ENCODE measurements at places on chromosomes 13 and 19. TPM values are rescaled to one million over a fixed set of nuclear protein-coding genes. Genes with fewer than 3 reads are reported as not detected.
A peak's percentile ranks its signal among the peaks of the same experiment; 100 is the strongest.

The ZNF426 gene
- total RNA-seq: 21.7 TPM

- H3K27me3 ChIP-seq: no peaks in the 10 kb centered on the region
- DNase-seq: no peak
- H3K36me3 ChIP-seq: peaks cover 15% of the 10 kb centered on the region
- no peaks in the 10 kb centered on the region for H3K4me1 ChIP-seq
- no peak overlapping the region for H3K4me3 ChIP-seq
- no peak overlapping the region for H3K27ac ChIP-seq
Observed at GRCh38 chr19:617551-618246, 15.6 kb downstream of the POLRMT start.

The SLITRK5 gene
- 0.07 TPM for total RNA-seq

The HSPB6 gene
- total RNA-seq: 0.33 TPM

- H3K4me1 ChIP-seq: peaks cover 6% of the 10 kb centered on the region
- no peak for DNase-seq
- no peak overlapping the region for H3K27ac ChIP-seq
- H3K4me3 ChIP-seq: no peak overlapping the region
Observed at GRCh38 chr13:29435125-29435911, 160.2 kb downstream of the SLC7A1 start.

DNA sequence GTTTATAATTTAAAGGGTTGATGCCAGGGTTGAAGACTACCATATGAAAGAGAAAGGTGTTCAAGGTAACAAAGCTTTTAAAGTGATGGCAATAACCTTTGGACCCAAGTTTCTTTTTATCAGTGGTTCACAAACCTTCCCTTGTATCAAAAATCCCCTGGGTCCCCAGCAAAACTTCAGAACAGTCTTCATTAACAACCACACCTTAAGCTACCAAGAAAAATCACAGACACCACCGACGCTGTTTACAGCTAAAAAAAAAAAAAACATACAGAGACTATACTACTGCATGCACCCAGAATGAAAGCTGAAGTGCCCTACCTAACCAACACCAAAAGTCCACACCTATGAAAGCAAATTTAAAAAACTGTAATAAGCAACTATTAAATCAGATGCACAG lies 13.4 kb downstream of the CNMD start:
- H3K27me3 ChIP-seq: no peaks in the 10 kb centered on the region
- no peak overlapping the region for H3K27ac ChIP-seq
- H3K36me3 ChIP-seq: no peaks in the 10 kb centered on the region
- no peak for DNase-seq
- peaks cover 10% of the 10 kb centered on the region for H3K4me1 ChIP-seq

DNA sequence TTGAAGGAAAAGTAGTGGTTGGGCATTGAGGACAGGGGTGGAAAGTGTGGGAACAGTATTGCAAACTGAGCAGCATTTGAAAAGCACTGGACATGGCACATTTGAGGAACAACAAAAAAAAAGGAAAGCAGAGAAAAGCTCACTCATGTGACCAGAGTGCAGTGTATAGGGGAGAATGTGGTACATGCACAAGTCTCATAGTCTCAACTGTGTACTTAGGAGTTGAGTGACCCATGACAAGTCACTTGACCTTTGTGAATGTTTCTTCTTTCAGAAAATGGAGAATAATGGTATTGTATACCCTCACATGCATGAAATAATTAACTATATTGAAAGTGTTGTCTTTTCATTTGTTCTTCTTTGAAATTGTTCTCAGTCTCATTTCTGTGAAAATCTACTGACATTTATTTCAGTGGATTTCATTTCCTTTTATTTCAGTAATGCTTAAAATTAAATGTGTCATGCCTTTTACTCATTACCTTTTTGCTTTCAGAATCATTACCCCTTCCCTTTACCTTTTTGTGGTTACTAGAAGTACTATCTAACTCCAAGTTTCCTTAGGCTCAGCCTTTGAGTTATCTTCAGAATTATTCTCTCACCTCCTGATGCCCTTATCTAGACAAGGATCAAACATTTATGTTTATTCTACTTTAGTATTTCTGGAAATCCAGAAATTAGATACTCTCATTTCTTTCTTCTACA lies 79.1 kb upstream of the MLNR start:
- H3K4me1 ChIP-seq: no peaks in the 10 kb centered on the region
- H3K4me3 ChIP-seq: no peak overlapping the region
- H3K27me3 ChIP-seq: no peaks in the 10 kb centered on the region
- no peak overlapping the region for H3K27ac ChIP-seq
- DNase-seq: no peak

The RAB20 gene
- total RNA-seq: 4.0 TPM

DNA sequence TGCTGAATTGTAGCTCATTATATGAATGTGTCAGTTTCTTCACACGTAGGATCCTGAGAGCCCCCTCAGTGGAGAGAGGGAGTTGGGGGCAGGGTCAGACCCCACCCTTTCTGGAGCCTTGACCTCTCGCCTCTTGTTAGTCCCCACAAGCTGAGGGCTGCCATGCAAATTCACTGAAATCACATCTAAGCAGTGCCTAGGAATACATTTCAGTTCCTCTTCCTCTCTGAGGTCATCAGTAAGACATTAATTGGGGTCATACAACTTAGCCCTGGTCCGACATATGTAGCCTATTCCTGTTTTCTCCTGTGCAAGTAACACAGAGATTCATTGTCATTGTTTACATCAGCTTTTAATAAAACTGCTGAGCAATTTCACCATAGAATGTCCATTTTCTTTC lies 30.0 kb downstream of the MYO9B start:
- H3K27ac ChIP-seq: no peak overlapping the region
- H3K4me3 ChIP-seq: no peak overlapping the region
- peaks cover 15% of the 10 kb centered on the region for H3K36me3 ChIP-seq
- no peaks in the 10 kb centered on the region for H3K27me3 ChIP-seq
- H3K4me1 ChIP-seq: no peaks in the 10 kb centered on the region

The WDR88 gene
- total RNA-seq: not detected

DNA sequence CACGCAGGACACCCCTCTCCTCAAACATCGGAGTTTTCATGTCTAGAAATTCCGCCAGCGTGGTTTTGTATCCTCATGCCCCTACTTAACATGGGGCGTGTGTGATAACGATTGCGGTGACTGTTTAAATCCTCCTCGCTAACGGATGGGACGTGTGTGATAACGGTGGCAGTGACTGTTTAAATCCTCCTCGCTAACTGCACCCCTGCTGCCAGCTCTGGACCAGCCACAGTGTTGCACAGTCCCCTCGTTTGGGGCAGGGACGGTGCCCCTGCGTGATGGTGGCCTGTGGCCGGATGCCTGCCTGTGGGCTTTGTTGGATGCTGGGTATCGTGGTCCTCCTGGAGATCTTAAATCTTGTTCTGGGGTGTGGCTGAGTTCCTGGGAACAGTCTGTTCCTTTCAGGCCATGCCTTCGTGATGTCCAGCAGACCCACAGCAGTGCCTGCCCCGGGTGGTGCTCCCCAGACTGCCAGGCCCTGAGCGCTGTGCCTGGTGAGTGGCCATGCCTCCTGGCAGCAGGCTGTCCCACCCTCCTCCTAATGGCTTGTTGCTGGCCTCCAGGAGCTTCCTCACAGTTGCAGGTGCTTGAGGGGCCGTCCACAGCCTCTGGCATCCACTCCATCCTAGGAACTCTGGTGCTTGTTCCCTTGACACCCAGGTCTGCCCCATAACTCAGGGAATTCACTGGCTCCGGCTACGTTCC lies 122.5 kb upstream of the MCF2L start:
- H3K4me1 ChIP-seq: no peaks in the 10 kb centered on the region
- H3K27me3 ChIP-seq: no peaks in the 10 kb centered on the region
- H3K36me3 ChIP-seq: peaks cover 41% of the 10 kb centered on the region
- no peak overlapping the region for H3K4me3 ChIP-seq
- DNase-seq: no peak

The DHDH gene
- 1.8 TPM for total RNA-seq

The PGLYRP1 gene
- not detected for total RNA-seq

The LRRC4B gene
- total RNA-seq: 1.0 TPM

The IZUMO1 gene
- total RNA-seq: 1.0 TPM

The SERPINE3 gene
- total RNA-seq: not detected

The C19orf73 gene
- 1.5 TPM for total RNA-seq

The NR2F6 gene
- 134 TPM for total RNA-seq

The ZNF708 gene
- total RNA-seq: 38.5 TPM

DNA sequence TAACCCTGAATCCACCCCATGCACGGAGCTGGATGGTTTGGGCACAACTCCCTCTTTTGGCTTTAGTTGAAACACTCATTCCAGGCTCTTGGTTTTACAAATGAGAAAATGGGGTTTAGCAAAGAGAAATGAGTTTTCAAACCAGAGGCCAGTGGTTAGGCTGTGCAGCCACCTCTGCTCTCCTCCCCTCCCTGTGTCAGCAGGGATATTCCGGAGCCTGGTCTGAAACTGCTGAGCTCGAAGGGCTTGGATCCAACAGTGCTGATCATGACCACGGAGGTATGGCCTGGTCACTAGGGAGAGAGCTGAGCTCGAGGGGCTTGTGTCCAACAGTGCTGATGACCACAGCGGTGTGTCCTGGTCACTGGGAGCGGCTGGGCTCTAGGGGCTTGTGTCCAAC lies 41.5 kb downstream of the ZNF787 start:
- no peaks in the 10 kb centered on the region for H3K36me3 ChIP-seq
- no peak overlapping the region for H3K27ac ChIP-seq
- no peak overlapping the region for H3K4me3 ChIP-seq
- H3K27me3 ChIP-seq: peaks cover 27% of the 10 kb centered on the region
- H3K4me1 ChIP-seq: peaks cover 9% of the 10 kb centered on the region

The ATXN8OS gene
- not detected for total RNA-seq

DNA sequence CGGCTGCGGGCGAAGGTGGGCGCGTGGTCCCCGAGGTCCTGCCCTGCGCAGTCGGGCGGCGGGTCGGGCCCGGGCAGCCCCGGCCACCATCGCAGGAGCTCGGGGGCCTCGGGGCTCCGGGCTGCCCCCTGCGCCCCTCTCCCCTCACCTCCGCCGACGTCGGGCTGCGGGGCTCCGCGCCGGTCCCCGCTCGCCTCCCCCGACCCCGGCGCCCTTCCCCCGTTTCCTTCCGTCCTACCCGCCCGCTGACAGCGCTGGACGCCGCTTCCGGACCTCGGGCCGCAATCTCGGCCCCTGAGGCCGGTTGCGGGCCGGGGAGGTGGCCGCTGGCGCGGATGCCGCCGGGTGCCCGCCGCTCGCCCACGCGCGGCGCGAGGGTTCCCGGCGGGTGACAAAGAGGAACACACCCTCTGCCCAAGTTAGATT lies 720 bp downstream of the FARP1 start:
- no peak overlapping the region for H3K27ac ChIP-seq
- H3K4me3 ChIP-seq: peak overlapping the region; percentile 97

The CHST8 gene
- total RNA-seq: 3.4 TPM

GRCh38 chr13:44140146-44140545 lies 233.5 kb upstream of the SERP2 start:
- no peak overlapping the region for H3K4me3 ChIP-seq
- H3K36me3 ChIP-seq: no peaks in the 10 kb centered on the region
- H3K27me3 ChIP-seq: peaks cover 3% of the 10 kb centered on the region
- peaks cover 15% of the 10 kb centered on the region for H3K4me1 ChIP-seq
- DNase-seq: no peak

The TSKS gene
- total RNA-seq: not detected

DNA sequence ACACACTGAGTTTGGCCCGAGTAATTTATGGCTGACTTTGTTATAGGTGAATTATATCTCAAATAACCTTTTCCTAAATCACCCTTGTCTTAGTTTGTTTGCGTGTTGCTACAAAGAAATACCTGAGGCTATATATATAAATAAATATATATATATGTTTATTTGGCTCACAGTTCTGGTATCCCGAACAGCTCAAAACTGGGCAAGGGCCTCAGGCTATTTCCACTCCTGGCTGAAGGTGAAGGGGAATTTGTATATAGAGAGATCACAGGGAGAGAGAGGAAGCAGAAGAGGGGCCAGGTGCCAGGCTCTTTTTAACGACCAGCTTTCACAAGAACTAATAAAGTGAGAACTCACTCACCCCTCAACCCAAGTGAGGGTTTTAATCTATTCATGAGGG lies 159.9 kb upstream of the STARD13 start:
- no peak overlapping the region for H3K4me3 ChIP-seq
- H3K27me3 ChIP-seq: no peaks in the 10 kb centered on the region
- DNase-seq: no peak
- H3K4me1 ChIP-seq: peaks cover 15% of the 10 kb centered on the region
- no peaks in the 10 kb centered on the region for H3K36me3 ChIP-seq
- no peak overlapping the region for H3K27ac ChIP-seq

GRCh38 chr13:46852168-46852567 lies 44.7 kb downstream of the HTR2A start:
- no peak overlapping the region for H3K4me3 ChIP-seq
- no peak overlapping the region for H3K27ac ChIP-seq
- H3K27me3 ChIP-seq: peaks cover 42% of the 10 kb centered on the region
- H3K36me3 ChIP-seq: no peaks in the 10 kb centered on the region

The ZNF480 gene
- 27.2 TPM for total RNA-seq

- H3K27me3 ChIP-seq: no peaks in the 10 kb centered on the region
- H3K36me3 ChIP-seq: no peaks in the 10 kb centered on the region
- H3K27ac ChIP-seq: no peak overlapping the region
- H3K4me3 ChIP-seq: no peak overlapping the region
- no peaks in the 10 kb centered on the region for H3K4me1 ChIP-seq
- no peak for DNase-seq
Observed at GRCh38 chr19:17441241-17442021, 7.0 kb downstream of the TMEM221 start.

DNA sequence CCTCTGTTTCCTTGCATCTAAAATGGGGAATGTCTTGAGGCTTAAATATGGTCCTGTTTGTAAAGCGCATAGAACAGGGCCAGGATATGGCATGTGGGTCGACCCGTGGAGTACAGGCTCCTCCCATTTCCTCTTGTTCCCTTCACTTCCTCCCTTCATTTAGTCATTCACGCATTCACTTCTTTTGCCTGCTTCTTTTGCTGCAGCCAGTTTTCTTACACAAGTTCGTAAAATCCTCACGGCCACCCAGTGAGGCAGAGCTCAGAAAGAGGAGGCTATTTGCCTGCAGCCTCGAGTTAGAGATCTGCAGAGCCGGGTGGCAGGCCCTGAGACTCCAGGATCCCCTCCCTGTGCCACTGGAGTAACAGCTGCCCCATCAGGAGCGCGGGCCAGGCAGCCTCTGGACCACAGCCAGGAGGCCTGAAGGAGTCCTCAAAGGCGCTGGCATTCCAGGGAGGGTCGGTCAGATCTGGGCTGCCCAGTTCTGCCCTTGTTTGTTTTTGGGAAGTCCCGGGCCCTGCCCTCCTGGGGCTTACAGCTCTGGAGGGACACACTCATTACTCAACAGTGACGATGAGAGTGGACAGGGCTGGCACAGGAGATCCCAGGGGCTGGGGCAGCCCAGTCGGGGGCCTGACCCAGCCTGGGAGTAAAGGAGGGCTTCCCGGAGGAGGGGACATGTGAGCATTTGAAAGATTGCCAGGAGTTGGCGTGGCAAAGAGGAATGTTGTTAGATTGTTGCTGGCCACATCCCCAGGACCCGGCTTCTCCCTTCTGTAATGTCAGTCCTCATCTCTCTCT lies 4.6 kb downstream of the PPP5C start:
- H3K36me3 ChIP-seq: peaks cover 11% of the 10 kb centered on the region
- H3K27me3 ChIP-seq: no peaks in the 10 kb centered on the region
- H3K4me3 ChIP-seq: no peak overlapping the region
- no peak for DNase-seq
- H3K27ac ChIP-seq: no peak overlapping the region
